Hindlimb muscle (tissue), 1 donor: ENCODE measurements at places on chromosomes 7 and 10. TPM values are rescaled to one million over a fixed set of nuclear protein-coding genes. Genes with fewer than 3 reads are reported as not detected.

Gene ASB10
- 8.2 TPM for polyA plus RNA-seq

Gene GPC2
- polyA plus RNA-seq = 10.1 TPM

Gene SEMA3D
- polyA plus RNA-seq = 12.3 TPM

GRCh38 chr7:18345641-18346234 lies 149.8 kb upstream of the HDAC9 start:
- peak; percentile 66 for DNase-seq

- peak; percentile 43 for DNase-seq
Measured at GRCh38 chr7:95169678-95170077, 154.7 kb downstream of the PON1 start.

- no peak for DNase-seq
Measured at GRCh38 chr10:24197263-24197662, 11.7 kb upstream of the KIAA1217 start.

Gene ZCCHC24
- 82.0 TPM for polyA plus RNA-seq

- DNase-seq = no peak
Measured at GRCh38 chr7:28088032-28088431, 92.6 kb downstream of the JAZF1 start.

- no peak for DNase-seq
Measured at GRCh38 chr10:34187201-34187600, 627.9 kb downstream of the PARD3 start.

- no peak for DNase-seq
Measured at GRCh38 chr10:46287846-46288477, 1.2 kb downstream of the ANTXRL start.

DNA sequence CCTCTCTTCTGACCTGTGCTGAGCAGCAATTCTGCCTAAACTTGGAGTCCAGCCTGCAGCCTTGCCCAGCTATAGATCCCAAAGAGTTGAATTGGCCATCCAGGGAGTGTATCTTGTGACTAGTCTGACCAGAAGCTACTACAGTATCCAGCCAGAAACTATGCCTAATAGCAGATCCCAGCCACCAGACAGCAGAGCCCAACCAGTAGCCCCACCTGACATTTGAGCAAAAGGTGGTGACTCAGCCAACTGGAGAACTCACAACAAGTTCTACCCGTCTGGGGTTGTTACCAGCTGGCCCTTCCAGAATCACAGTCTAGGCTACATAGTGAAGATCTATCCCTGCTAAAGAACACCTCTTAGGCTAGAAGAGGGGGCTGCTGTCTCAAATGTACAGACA lies 315.0 kb downstream of the CRPPA start:
- DNase-seq = no peak

DNA sequence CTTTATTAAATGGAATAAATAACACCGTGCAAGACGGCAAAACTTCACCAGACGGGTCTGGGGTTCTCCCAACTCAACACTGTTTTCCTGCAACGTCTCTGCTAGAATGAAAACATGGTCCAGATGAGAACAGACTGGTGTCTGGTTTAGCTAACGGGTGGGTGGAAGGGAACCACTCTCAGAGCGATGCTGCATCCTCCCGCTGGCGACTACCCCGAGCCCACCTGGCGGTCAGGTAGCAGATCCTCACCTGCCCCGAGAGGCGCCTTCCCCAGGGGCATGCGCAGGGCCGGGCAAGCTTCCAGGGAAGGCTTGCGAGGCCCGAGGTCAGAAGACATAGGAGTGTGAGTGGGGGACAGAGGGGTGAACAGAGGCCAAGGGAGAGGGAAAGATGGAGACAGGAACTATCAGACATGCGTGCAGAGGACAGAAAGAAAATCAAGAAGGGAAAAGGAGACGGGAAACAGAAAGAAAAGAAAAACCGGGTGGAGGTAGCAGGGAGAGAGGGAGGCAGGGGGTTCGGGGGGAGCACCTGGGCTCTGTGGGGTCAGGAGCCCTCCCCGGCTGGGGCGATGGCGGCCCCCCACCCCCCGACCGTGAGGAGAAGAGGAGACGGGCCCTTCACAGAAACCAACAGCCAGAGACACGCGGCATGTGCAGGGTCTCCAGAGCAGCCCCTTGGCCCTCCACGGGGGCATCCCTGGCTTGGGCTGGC lies 222.0 kb downstream of the MAD1L1 start:
- DNase-seq = no peak

GRCh38 chr10:31034098-31034909 lies 2.6 kb upstream of the ZNF438 start:
- DNase-seq = no peak

Gene OR13A1
- polyA plus RNA-seq = not detected

Gene LRRC17
- 26.4 TPM for polyA plus RNA-seq

Gene INA
- 0.22 TPM for polyA plus RNA-seq

- DNase-seq = no peak
Measured at GRCh38 chr7:14717169-14717568, 185.4 kb downstream of the DGKB start.

- DNase-seq = no peak
Measured at GRCh38 chr10:104417637-104418292, 64.1 kb downstream of the CFAP58 start.

DNA sequence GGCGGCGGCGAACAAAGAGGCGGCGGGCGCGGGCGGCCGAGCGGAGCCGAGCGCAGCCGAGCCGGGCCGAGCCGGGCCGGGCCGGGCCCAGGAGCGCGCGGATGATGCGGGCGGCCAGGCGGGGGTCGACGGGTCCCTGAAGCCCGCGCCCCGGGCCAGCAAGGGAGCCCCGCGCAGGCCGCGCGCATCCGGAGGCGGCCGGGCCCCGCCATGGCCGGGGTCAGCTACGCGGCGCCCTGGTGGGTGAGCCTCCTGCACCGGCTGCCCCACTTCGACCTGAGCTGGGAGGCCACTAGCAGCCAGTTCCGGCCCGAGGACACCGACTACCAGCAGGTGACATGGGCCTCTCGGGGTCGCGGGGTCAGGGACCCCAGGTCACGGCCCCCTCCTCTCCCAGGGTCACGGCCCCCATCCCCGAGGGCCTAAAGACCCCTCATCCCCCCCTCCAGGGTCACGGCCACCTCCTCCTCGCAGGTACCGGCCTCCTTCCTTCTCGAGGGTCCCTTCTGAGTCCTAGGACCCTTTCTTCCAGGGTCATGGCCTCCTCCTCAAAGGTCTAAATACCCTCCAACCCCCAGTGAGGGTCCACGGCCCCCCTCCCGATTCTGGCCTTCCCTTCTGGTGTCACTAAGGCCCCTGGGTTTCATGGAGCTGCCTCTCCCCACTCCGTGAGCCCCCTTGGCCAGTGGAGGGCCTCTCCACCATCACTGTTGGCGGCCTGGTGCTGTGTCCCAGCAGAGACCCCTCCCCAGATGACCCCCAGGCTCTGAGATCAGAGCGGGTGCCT lies at the start of gene TTYH3:
TTYH3 (plus strand) TSS at position 41 of the 787 bp plus-strand sequence; CDS start at position 211, 170 bp downstream.
- DNase-seq = no peak

- no peak for DNase-seq
Measured at GRCh38 chr7:104018425-104018824, 29.0 kb upstream of the RELN start.

- no peak for DNase-seq
Measured at GRCh38 chr7:17745610-17746009, 194.7 kb downstream of the SNX13 start.

- no peak for DNase-seq
Measured at GRCh38 chr10:7960108-7960507, 94.4 kb upstream of the GATA3 start.

DNA sequence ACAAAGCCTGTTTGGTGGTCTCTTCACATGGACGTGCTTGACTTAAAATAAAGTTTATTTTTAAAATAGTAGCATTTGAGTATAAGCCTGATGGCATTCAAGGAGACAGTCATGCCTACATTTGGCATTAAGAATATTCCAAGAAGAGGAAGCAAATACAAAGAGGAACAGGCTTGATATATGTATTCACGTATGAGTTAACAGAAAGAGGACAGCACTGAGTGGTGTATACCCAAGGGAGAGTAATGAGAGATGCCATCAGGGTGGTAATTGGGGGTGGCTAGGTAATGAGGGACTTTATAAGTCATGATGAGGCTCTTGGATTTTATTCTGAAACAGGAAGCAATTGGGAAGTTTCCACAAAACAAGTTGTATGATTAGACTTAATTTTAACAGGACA lies 363.3 kb downstream of the SEMA3D start:
- no peak for DNase-seq

- DNase-seq = no peak
Measured at GRCh38 chr10:69850440-69850839, 48.7 kb downstream of the COL13A1 start.

- DNase-seq = peak; percentile 55
Measured at GRCh38 chr7:134905375-134905774, 80.9 kb upstream of the AGBL3 start.

Gene OR2A2
- polyA plus RNA-seq = not detected

- no peak for DNase-seq
Measured at GRCh38 chr7:40644454-40645188, 509.8 kb downstream of the SUGCT start.

Gene MRPS33
- polyA plus RNA-seq = 73.3 TPM

Gene STAG3
- polyA plus RNA-seq = 25.7 TPM

DNA sequence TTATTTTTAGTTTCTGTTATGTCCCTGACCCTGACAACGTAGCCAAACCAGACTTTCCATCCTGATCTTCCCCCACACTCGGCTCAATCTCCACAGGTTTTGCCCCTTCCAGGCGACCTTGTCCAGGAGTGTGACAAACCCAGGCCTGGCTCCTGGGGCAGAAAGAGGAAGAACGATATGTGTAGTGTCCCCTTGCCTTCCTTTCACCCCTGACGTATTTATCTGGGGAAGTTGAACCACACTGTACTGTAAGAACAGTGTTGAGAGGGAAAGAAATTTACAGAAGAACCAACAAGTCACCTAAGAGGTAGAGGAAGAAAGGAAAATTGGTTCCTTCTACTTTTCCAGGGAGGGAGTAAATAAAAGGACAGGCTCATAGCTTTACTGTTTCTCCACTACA lies 158.0 kb downstream of the VTI1A start:
- DNase-seq = no peak

Gene DEPP1
- polyA plus RNA-seq = 29.8 TPM

Gene ANKRD7
- polyA plus RNA-seq = 0.45 TPM

GRCh38 chr10:19169684-19170083 lies 121.1 kb downstream of the MALRD1 start:
- no peak for DNase-seq

Gene ADAM8
- polyA plus RNA-seq = 3.3 TPM

- no peak for DNase-seq
Measured at GRCh38 chr7:94325122-94325475, 69.6 kb upstream of the COL1A2 start.

GRCh38 chr7:33623267-33623666 lies 282.1 kb upstream of the BMPER start:
- no peak for DNase-seq

- no peak for DNase-seq
Measured at GRCh38 chr10:43404704-43405084, 4.3 kb downstream of the HNRNPF start.

DNA sequence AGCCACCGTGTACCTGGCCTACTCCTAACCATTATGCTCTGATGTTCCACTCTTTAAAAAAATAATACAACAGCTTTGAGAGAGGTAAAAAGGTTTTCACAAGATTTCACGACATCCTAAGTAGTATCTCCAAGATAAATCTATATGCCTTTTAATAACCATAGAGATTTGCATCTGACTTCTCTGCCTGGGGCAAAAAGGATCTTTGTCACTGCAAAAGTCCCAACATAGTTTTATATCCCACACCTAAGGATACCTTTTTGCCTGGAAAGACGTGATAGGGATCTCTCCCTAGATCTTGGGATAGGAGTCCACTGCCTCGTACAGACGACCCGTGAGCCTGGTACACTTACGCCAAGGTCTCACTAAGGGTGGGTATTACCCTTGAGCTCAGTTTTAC lies 31.4 kb upstream of the SVIL start:
- DNase-seq = no peak

- no peak for DNase-seq
Measured at GRCh38 chr10:63421591-63421990, 44.2 kb downstream of the JMJD1C start.

- DNase-seq = no peak
Measured at GRCh38 chr10:113384181-113384580, 168.7 kb upstream of the HABP2 start.

Gene IFIT2
- 8.0 TPM for polyA plus RNA-seq

DNA sequence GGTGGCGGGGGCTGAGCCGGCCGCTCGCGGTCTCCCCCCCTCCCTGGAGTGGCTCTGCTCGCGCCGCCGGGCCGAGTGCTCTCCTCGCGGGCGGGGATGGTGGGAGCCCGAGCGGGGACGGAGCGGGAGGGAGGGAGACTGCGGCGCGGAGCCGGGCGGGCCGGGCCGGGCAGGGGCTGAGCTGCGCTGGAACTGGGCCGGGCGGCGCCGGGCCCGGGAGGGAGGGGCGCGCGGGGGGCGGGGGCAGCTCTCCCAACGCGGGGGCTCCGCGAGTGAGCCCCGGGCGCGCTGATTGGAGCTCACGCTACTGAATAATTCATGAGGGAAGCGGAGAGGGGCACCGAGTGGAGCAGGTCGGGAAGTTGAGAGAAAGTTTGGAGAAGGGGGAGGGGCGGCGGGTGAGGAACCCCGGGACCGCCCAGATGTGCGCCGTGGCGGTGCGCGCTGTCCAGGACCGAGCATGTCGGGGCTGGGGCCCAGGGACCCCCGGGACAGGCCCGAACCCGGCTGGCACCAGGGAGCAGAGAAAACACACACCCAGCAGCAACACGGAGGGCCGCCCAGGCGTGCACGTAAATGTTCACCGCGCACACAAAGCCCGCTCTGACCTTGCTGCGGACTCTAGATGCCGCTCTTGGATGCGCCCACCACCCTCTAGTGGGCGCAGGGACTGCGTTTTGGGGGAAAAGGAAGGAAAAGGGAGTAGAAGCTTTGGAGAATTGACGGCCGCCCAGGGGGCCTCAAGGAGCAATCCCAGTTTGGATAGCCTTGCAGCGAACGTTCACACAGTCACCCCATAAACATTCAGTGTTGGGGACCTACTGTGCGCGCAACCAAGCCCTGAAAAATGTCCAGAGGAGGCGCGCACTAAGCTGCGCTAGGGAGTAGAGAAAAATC lies at the start of gene EPHB4:
EPHB4 (minus strand) TSS at position 194 of the 897 bp plus-strand sequence. CDS start 493 bp downstream, outside the sequence.
- peak; percentile 92 for DNase-seq
